ENCODE measurements at places on chromosomes 7 and 10.

- DNase-seq = no peak
Measured at GRCh38 chr10:111277661-111278060, 200.8 kb downstream of the ADRA2A start.

DNA sequence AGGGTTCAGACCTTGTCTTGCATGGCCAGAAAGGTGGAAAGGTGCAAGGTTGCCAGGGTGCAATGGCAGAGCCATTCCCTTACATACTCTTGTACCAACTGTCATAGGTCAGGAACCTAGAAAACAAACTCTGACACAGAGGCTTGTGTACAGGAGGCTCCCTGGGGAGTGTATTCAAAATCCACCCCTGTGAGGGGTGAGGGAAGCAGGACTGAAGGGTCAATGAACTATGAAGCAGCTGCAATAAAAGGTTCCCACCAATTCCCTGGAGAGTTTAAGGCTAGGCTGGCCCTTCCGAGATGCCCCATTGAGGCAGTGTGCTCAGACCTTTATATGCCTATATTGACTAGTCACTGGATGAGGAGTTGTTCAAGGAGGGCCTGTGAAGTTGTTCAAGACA lies 13.9 kb upstream of the CUZD1 start:
- no peak for DNase-seq

DNA sequence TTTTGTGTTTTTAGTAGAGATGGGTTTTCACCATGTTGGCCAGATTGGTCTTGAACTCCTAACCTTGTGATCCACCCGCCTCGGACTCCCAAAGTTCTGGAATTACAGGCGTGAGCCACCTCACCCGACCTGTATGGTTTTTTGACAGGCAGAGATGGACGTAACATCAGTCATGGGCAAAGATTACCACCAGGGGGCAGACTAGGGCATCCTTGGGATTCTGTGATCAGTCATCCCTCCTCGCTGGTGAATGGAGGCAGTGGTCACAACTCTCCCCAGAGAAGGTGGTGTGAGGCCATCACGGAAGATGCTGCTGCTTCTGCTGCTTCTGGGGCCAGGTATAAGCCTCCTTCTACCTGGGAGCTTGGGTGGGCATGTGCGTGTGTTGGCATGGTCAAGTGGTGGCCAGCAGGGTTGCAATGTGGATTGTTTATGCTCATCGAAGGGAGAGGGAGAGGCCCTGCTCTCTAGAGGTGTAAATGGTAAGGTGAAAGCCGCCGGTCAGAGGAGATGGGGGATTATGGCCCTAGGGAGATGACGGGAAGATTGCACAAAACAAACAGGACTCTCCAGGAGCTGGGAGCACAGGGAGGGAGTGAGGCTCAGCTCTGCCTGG lies 122.7 kb upstream of the PRSS1 start:
- DNase-seq = no peak

- no peak for DNase-seq
Measured at GRCh38 chr10:51023636-51024035, 50.7 kb upstream of the PRKG1 start.

DNA sequence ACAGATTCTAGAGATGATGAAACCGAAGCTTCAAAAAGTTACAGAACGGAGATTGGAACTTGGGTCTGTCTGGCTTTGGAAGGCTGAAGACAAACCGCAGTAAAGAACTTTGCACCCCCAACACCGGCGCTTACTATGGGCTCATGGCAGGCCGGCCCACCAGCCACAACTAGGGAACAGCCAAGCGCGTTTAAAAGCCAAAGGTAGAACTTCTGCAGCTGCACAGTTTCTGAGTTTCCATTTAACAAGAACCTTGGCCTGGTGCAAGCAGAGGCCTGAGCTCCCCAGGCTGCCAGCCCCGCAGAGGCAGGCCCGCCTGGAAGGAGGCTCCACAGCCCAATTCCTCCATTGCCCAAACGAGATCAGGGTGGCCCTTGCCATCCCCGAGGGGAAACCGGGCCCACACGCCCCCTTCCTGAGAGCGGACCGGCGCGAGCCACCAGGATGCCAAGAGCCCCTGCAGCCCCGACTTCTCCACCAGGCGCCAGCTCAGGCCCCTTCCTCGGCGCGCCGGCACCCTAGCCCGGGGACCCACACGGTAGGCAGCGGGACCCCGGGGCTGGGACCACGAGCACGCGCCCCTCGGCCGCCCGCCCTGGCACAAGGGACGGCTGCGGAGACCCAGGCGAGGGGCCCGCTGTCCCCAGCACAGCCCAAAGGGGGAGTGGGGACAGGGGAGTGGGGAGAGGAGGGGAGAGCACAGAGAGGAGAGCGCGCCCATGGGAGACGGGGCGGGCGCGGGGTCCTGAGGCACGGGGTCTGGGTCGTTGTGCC lies 566 bp downstream of the MAD1L1 start:
- DNase-seq = no peak

All from stimulated activated CD8-positive, alpha-beta memory T cell treated with anti-CD3 and anti-CD28 coated beads, Interleukin-7, amount 100 ng/mL, for 4 hours (primary cell).